ELF-1 (cell line): ENCODE measurements at places on chromosomes 13 and 19.
A peak's percentile ranks its signal among the peaks of the same experiment; 100 is the strongest.

DNA sequence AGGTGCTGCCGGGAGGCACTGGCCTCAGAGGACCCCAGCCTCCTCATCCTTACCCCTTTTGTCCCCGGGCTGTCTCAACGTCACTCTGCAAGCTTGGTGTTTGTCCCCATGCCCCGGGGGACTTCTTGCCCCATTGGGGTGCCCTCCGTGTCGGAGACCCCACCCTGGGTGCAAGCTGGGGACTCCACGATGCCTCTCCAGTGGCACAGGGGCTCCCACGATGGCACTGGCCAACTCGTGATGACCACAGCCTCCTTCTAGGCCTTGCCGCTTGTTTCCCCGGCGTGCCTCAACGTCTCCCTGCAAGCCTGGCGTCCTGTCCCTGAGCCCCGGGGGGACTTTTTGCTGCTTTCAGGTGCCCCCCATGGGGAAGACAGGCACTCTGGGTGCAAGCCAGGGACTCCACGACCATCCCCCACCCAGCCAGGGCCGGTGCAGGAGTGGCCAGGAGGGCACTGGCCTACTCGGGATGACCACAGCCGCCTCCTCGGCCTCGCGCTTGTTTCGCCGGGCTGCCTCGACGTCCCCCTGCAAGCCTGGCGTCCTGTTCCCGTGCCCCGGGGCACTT is 237.0 kb downstream of the TUBA3C start:
- DNase-seq = no peak

- DNase-seq = no peak
Observed at GRCh38 chr13:49596221-49596620, 10.9 kb upstream of the RCBTB1 start.

DNA sequence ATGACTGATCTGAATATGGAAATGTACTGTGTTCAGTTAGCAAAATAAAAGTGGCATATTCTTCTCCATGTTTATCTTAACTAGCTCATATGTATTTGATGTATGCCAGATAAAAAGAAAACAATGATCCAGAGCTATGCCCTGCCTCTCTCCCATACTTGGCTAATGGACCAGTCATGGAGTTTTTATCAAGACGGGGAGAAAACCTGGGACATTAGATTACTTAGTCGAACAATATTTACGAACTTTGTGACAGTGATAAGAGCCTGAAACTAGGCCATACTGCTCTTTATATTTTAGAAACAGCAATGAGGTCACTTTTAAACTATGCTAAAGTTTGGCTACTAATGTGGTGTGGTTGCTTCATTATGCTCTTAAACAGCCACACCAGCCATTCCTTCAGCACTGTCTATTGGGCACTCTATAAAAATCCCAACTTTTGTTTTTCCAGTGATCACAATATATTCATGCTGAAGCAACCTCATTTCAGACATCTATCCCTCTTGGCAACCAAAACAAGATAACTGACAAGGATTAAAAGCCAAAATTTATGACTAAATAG is 265.0 kb downstream of the FGF14 start:
- DNase-seq = no peak

GRCh38 chr13:31264151-31264550 is 64.4 kb downstream of the B3GLCT start:
- no peak for DNase-seq

DNA sequence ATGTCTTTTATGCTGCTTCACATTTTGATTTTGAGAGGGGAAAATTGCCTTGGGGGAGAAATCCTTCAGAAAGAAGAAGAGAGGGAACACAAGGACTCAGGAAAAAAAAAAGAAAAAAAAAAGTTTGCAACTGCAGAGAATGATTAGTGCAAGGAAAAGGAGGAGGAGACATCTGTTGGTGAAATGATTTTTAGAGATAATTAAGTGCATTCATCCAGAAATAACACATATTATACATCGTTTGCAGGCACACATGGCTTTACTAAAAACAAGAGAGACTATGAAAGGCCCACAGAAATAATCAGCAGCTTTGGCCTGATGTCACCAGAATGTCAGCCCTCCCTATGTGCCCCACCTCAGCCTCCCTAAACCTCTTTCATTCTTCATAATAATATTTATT is 1058.2 kb downstream of the PCDH9 start:
- DNase-seq = no peak

DNA sequence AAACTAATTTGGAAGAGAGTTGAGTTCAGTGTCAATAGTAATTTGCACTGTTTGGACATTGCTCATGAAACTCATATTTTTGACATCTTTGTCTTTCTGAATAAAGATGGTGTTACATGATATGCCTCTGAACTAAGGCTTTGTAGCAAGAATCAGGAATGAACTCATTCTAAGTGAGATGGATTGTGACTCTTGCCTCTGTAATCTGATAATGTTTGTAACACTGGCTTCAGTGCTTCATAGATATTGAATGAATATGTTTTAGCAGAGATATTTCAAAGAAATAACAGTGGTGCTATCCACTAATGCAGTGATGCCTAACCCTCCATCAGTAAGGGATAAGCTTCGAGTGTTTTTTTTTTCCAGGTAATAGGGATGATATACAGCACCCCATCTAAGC is 32.9 kb downstream of the TEX26 start:
- DNase-seq = no peak

GRCh38 chr13:95239283-95239682 is 62.0 kb downstream of the ABCC4 start:
- no peak for DNase-seq

DNA sequence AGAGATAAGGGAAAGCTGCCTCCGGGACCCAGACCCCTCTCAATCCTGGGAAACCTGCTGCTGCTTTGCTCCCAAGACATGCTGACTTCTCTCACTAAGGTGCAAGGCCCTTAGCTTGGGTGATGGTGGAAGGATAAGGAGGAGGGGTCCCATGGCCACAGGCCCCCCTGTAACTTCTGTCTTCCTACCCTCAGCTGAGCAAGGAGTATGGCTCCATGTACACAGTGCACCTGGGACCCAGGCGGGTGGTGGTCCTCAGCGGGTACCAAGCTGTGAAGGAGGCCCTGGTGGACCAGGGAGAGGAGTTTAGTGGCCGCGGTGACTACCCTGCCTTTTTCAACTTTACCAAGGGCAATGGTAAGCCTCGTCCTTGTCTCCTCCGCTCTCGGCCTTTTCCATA is 2.0 kb downstream of the CYP2F1 start:
- no peak for DNase-seq

- no peak for DNase-seq
Observed at GRCh38 chr13:58773280-58773859, 1141.8 kb downstream of the PCDH17 start.

- peak; percentile 89 for DNase-seq
Observed at GRCh38 chr19:55353803-55354697, 469 bp downstream of the COX6B2 start.
